ENCODE measurements at places on chromosomes 12 and 14. TPM values are rescaled to one million over a fixed set of nuclear protein-coding genes. Genes with fewer than 3 reads are reported as not detected.

SLC6A12 gene
- 0.16 TPM for total RNA-seq

ZNF268 gene
- total RNA-seq = 15.5 TPM

KRT71 gene
- total RNA-seq = not detected

FAM90A1 gene
- total RNA-seq = not detected

MUCL1 gene
- total RNA-seq = not detected

MYO1H gene
- total RNA-seq = not detected

DDIT3 gene
- 17.5 TPM for total RNA-seq
